Stimulated activated CD8-positive, alpha-beta memory T cell treated with anti-CD3 and anti-CD28 coated beads, Interleukin-15, amount 100 ng/mL, for 1 hour (primary cell): ENCODE measurements at places on chromosomes 11 and 22.

DNA sequence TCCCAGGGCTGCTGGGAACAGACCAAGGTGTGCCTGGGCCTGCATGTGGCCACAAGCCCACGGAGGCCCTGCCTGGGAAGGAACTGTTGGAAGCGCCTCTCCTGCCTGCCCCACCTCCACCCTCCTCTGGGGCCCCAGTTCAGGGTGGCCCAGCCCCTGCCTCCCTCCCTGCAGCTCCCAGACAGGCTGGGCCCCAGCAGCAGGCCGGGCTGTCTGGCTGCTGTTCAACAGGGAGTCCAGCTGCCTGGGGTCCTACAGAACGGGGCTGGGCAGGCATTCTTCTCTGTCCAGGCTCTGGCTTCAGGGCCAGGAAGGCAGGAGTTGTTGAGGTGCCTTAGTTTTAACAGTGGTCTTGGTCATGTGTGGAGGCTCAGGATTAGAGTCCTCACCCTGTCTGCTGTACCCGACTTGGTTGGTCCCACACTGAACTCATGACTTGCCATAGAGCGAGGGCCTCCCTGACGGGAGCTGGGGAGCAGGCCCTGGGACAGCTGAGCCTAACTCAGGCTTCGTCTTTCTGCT is 11.8 kb downstream of the PRDM11 start:
- DNase-seq, result no peak

GRCh38 chr22:48079505-48080290 is 1317.2 kb downstream of the TBC1D22A start:
- no peak for DNase-seq

- DNase-seq, result no peak
Measured at GRCh38 chr11:10415817-10416392, 39.2 kb upstream of the AMPD3 start.

GRCh38 chr11:128238521-128239265 is 348.7 kb downstream of the ETS1 start:
- no peak for DNase-seq
